Daoy (cell line): ENCODE measurements at places on chromosomes 1 and 21. TPM values are rescaled to one million over a fixed set of nuclear protein-coding genes. Genes with fewer than 3 reads are reported as not detected.
A peak's percentile ranks its signal among the peaks of the same experiment; 100 is the strongest.

GRCh38 chr21:26513212-26513611 is 59.9 kb downstream of the CYYR1 start:
- DNase-seq, result no peak

DNA sequence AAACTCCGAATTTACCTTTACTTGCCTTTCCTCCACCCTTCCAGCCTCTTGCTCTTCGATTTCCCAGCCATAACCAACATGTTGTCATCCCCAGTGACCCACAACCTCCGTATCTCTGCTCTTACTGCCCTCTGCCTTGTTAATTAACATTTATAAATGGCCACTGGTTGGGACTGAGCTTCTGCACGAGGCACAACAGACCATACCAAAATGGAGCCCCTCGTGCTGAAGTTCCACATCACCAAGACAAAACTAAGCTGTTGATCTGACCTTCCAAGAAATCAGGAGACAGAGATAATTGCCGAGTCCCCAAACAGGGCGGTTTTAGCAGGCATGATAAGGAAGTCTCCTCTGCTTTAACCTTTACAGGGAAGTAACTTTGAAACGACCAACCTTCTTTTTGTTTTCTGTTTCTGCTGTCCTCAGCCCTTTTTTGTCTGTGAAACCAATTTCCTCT is 71.9 kb downstream of the NMNAT2 start:
- DNase-seq, result no peak

DNA sequence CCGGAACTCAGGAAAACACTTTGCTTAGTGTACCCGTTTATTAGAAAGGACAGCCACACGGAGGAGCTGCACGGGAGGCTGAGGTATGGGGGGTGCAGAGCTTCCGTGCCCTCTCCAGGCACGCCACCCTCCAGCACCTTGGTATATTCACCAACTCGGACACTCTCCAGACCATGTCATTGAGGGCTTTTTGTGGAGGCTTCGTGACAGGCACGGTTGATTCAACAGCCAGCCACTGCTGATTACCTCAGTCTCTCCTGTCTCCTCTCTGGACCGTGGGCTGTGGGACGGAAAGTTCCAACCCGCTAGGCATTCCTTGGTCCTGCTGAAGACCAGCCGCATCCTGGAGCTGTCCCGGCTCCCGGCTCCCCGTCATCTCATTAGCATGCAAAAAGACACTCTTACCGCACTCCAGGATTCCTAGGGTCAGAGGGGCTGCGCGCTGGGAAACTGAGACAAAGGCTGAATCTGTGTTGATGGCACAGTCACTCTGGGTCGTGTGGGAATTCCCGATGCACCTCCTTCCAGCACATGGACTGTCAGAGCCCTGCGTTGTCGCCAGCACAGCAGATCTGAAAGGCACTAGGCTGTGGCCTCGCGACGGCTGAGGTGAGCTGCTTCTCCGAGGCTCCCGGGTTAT is 65.6 kb downstream of the PRKCZ start:
- no peak for DNase-seq

GRCh38 chr21:38839328-38840286 is 33.9 kb downstream of the ETS2 start:
- DNase-seq, result peak; percentile 87

The RAB13 gene
- total RNA-seq, result 56.3 and 59.5 TPM in 2 replicates

The A3GALT2 gene
- total RNA-seq, result not detected in 2 replicates

DNA sequence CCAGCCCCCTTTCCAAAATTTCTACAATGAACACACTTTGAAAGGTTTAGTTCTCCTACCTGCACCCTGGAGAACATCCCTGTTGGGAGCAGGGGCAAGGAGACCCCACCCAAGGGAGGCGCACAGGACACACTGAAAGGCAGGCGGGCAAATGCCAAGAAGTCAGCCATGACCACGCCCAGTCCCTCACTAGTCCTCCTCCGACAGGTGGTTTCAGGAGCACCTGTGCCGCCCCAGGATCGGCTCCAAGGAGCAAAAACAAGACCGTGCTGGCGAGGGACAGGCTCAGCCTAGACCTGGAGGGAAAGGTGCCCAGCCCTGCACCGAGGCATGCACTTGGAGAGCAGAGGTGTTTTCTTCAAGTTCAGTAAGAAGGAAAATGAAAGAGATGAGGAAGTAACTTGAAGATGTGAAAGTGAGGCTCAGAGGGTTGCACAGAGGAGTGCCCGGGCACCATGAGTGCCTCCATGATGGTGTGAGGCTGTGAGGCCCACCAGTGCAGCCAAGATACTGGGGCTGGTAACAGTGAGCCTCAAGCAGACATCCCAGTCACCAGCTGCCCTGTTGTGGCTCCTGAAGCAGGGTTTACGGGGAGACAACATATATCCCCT is 19.6 kb upstream of the NADK start:
- DNase-seq, result no peak

- no peak for DNase-seq
Observed at GRCh38 chr1:31122101-31122735, 56.7 kb upstream of the PUM1 start.

The TSTD1 gene
- total RNA-seq, result 0.17 TPM in 1 of 2 replicates, not detected in the other

GRCh38 chr1:184649451-184649888 is 105.2 kb downstream of the EDEM3 start:
- DNase-seq, result no peak

- DNase-seq, result peak; percentile 98
Observed at GRCh38 chr1:58883037-58883887, 99.4 kb upstream of the JUN start.

DNA sequence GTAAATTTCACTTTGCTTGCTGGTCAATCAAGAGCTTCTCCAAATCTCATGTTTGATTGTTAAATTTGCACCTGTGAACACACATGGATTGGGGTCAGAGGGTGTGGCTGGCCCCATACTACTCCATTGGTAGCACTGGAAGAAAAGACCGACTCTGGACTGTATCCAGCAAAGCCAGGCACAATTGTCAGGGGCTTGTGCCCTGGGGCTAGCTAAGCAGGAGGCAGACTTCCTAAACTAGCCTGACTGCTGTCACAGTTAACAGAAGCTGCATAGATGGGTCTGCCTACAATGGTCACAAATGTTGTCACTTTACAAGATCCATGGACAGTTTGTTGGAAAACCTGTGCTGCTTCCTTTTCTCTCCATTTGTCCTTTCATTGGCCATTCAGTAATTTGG is 421.0 kb downstream of the DSCAM start:
- no peak for DNase-seq

The HAPLN2 gene
- total RNA-seq, result 0.23 TPM in 1 of 2 replicates, not detected in the other

The TSPAN1 gene
- 2.7 TPM in 1 of 2 replicates, not detected in the other for total RNA-seq

DNA sequence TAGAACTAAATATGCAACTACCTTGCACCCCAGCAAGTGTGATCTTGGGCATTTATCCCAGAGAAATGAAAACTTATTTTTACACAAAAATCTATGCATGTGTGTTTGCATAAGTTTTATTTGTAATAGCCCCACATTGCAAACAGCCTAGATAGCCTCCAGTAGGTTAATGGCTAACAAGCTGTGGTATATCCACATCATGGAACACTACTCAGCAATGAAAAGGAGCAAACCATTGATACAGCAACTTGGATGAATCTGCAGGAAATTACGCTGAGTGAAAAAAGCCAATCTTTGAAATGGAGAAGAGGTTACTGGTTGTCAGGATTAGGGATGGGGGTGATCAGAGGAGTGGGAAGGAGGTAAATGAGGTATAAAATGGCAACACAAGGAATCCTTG is 67.8 kb downstream of the HHAT start:
- no peak for DNase-seq

- no peak for DNase-seq
Observed at GRCh38 chr1:87120779-87121178, 206.3 kb downstream of the HS2ST1 start.

- DNase-seq, result no peak
Observed at GRCh38 chr1:150346316-150346715, 17.6 kb upstream of the RPRD2 start.
